ENCODE measurements at places on chromosomes 4 and X. TPM values are rescaled to one million over a fixed set of nuclear protein-coding genes. Genes with fewer than 3 reads are reported as not detected.

DNA sequence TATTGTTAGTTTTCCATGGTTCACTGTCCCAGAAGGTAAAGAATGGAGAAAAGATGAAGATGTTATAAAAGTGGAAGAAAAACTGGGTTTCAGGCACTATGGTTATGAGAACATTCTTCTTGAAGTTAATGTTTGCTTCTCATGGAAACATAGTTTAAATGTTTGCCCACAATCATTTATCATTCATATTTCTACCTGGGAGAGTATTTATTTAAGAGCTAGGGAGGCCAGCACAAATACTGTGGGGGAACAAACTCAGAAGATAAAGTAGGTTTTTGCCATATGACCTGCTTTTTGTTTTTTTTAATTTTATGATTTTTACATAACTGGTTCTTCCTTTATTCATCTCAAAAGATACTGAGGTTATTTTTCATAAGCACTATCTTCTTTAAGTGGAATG, 96.8 kb downstream of the GC start:
- no peak for DNase-seq

DNA sequence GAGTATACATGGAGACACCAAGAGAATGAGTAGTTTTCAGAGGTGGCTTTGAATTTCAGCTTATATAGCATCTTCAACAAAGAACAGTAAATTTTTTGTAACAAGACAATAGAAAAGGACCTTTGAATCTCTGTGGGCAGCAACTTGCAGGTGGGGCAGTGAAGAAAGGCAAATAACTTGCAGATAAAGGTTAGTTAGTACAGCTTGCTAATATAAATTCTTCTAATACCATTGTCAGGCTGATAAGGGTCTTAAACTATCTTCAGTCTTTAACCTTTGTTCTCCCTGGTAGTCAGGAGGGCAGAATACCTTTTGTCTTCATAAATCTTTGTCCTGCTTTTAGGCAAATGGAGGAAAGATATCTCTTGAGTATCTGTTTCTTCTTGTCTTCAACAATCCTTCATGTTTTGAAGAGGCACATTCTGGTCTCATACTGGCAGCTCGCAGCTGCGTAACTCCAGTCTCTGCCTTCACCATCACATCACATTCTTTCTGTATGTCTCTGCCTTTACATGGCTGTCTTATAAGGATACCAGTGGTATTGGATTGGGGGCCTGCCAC, 16.0 kb downstream of the ANXA3 start:
- no peak for DNase-seq

DNA sequence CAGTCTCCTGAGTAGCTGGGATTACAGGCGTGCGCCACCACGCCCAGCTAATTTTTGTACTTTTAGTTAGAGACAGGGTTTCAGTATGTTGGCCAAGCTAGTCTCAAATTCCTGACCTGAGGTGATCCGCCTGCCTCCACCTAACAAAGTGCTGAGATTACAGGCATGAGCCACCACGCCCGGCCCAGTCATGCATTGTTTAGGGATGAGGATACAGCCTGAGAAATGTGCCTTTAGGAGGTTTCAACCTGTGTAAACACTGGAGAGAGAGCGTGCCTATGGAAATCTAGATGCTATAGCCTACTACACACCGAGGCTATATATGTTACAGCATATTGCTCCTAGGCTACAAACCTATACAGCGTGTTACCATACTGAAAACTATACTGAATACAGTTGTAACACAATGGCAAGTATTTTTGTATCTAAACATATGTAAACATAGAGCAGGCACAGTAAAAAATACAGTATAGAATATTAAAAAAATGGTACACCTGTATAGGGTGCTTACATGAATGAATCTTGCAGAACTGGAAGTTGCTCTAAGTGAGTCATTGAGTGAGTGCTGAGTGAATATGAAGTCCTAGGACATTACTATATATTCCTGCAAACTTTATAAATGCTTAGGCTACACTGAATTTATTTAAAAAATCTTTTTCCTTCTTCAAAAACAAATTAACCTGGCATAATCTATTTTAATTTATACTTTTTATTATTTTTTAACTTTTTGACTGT, 588.2 kb upstream of the ADGRL3 start:
- DNase-seq: peak; percentile 24

Gene PRMT9
- polyA plus RNA-seq: 3.4 TPM

DNA sequence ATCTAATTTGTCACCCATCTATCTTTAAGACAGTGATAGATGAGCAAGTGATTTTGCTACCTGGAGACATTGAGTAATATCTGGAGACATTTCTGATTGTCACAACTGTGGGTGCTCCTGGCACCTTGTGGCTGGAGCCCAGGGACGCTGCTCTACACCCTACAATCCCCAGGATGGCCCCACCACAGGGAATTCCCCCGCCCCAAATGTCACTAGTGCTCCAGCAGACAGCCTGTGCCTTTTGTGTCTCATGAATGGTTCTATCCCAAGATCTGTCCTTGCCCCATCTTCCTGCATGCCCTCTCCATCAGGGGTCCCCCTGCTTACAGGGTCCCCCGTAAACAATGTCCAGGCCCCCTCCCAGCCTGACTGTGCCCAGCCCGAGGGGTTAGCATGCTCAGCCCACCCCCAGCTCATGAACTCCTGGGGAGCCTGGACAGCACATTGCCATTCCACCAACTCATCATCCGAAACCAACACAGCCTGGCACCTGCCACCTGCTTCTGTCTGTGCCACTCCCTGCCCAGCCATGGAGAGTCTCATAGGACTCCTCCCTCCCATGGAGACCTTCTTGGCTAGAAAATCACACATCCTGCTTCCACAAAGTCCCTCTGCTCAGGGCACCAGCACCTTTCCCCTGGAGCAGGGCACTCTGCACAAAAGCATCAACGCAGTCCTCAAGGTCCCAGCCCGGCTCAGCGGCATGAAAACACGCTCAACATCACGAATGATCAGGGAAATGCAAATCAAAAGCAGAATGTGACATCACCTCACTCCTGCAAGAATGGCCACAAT, 5.7 kb downstream of the P2RY8 start:
- no peak for DNase-seq

DNA sequence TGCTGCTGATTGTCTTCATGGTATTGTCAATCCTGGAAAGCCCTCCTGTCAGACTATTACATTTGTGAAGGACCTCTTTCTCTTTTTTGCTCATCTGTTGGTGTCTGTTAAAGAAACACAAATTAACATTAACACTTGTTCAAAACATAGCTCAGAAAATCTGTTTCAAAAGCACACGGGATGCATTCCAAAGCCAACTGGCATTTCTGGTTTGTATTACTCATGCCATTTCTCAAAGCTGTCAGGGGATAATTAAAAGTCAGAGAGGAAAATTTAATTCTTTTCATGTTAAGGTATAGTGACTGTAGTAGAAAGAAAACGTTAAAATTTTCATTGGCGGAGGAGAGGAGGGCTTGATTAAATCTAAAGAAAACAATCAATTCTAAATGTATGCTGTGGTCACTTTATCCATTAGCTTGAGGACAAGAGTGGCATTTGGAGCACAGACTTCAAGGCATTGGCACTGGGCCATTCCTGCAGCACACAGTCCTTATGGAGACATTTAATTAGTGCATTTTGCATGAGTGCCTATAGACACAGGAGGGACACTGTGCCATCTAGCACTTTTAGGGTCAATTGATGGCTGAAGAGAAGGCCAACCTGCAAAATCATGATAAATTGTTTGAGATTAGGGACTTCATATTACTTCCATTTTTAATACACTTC, 21.2 kb upstream of the GLRA2 start:
- DNase-seq: no peak

DNA sequence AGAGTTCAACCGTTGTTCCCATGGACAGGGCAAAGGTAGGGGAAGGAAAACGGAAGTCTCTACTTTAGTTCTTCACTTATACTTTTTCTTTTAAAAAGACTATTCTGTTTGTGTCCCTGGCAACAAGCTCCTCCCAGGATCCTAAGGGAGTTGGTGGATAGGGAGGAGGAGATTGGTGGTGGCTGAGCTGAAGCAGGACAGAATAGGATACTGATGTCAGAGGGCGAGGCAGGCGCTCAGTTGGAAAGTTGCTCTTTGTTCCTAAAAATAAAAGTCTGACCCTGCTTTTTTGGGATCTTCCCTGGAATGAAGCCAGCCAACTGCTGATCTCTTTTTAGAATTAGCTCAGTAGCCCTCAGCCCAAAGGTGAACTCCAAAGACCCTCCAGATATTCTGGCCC, 104.7 kb downstream of the MGST2 start:
- DNase-seq: no peak

Gene SLC25A53
- 4.4 TPM for polyA plus RNA-seq
